Memory B cell (primary cell): ENCODE measurements at places on chromosomes 2 and 18.

DNA sequence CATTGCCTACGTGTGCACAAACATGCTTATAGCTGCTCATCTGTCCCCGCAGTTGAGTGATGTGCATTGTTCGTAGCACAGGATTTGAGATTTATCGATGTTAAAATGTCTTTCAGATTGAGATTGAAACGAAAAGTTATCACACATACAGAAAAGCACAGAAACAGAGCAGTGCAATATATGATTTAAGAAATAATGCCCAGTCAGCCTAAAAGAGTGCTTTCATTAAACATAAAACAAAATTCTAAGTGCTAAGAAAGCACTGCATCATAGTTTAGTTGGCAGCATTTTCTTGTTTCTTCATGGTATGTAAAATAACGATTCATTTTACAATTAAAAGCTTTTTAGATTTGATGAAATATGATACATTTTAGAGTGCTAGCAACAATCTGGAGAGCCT, 31.9 kb upstream of the GORASP2 start:
- no peak for DNase-seq

GRCh38 chr2:96144481-96145035, 682 bp downstream of the DUSP2 start:
- DNase-seq = peak; percentile 46

DNA sequence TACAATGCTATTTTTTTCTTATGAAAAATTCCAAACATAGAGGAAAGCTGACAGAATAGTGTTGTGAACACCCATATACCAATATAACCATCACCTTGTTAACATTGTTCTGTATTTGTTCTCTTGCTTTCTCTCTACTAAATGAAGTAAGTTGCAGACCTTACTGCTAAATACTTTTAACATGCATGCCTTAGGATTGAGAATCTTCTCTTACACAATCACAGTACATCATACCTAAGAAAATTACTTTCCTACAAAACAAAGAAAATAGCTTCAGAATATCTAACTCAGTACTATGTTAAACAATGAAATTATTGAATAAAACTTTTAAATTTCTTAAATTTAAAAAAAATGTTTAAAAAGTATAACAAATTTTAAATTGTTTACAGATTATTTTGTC, 136.5 kb downstream of the UBR3 start:
- no peak for DNase-seq

- DNase-seq = no peak
Measured at GRCh38 chr18:8501044-8501443, 108.2 kb upstream of the RAB12 start.
